ENCODE measurements at places on chromosomes 6 and 20.

DNA sequence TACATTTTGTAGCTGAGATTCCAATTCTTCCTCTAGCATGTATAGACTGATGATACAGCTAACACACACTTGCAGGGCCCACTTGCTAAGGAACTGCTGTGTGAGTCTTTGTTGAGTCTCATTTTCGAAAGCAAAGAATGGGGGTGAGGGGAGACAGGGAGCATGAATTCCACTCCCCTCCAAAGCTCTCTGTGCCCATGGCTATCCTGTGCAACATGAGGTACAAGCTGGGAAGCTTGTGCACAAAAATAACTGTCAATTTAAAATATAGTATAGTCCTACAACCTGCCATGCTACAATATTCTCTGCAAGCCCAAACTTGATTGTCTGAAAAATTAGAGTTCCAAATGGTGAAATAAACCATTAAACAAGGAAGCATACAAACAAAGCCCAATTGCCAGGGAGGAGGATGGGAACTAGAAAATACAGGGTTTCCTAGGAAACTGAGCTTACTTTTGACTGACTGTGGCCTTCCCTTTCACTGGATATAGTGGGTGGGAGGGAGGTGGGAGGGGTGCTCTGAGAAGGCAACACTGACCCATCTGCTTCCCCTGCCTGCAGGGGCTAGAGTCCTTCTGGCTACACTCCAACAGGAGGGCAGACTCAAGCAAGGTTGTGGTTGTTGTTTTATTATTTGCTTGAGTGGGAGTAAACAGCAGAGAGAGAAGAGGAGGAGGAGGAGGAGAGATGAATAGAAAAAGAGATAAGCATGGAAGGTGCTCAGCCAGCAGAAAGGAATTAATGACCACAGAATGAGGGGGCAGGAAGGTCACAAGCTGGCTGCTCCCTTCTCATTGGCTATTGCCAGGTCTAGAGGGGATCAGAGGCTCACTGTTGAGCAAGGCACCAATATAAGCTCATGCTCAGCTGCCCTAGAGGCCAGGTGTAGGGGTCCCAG, 84.6 kb downstream of the FYN start:
- DNase-seq: no peak

GRCh38 chr20:3659492-3660261, 3.5 kb downstream of the GFRA4 start:
- no peak for DNase-seq

GRCh38 chr20:32914031-32914430, 55.3 kb downstream of the EFCAB8 start:
- no peak for DNase-seq

- DNase-seq: no peak
Observed at GRCh38 chr6:167424060-167424673, 99.3 kb downstream of the TTLL2 start.

- no peak for DNase-seq
Observed at GRCh38 chr20:38178581-38178980, 13.5 kb upstream of the TGM2 start.

DNA sequence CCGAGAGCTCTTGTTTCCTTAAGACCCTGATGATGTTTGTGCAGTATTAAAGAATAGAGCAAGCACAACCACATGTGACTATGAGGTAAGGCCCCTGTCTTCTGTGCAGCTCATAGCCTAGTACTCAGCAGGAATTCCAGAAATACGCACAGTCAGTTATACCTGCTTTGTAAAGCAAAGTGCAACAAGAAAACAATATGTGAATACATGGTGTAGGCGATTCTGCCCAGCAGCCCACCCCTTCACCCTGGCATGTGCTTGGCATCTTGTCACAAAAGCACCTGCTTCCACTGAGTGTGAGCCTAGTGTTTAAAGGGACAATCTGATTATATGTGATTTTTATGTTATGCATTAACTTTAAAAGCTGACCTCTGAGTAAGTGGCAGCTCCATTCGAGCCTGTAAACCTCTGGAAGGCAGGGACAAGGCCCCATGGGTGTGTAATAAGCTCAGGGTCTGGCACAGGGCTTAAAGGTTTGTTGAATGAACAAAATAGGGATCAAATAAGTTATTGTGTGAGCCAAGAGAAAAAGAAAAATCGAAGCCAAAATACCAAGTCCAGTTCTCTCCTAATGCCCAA, 148.7 kb downstream of the DOK5 start:
- DNase-seq: no peak

- DNase-seq: no peak
Observed at GRCh38 chr6:12436683-12437082, 146.5 kb downstream of the EDN1 start.

- DNase-seq: no peak
Observed at GRCh38 chr6:73564578-73565345, 43.9 kb upstream of the EEF1A1 start.

- DNase-seq: no peak
Observed at GRCh38 chr6:4822476-4822875, 46.3 kb downstream of the CDYL start.

DNA sequence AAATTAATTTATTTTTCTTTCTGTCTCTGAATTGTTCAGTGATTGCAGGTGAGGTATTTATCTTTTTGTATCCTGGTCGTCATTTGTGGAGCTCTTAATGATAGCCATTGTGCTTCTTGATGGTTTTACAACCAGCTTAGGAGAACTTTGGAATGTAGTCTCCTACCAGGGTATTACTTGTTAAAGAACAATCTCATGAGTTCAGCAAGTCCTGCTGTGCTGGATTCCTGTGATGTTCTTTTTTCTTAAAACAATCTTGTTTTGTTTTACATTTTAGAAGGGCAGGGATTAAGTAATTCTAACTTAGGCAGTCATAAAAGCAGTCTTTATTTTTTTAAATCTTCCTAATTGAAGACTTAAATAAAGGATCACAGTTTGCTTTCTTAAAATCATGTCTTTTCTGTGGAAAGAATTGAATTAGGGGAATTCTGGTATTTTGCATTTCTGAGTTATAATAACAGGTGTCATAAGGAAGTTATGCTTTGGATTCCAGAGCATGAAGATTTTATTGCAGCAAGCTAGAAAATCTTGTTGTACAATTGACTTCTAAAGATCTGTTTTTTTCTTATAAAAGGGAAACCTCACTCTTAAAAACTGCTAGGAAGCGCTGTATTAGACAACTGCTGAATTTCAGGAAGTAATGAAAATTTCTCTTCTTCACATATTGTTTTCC, 23.7 kb downstream of the RIOK1 start:
- DNase-seq: no peak

DNA sequence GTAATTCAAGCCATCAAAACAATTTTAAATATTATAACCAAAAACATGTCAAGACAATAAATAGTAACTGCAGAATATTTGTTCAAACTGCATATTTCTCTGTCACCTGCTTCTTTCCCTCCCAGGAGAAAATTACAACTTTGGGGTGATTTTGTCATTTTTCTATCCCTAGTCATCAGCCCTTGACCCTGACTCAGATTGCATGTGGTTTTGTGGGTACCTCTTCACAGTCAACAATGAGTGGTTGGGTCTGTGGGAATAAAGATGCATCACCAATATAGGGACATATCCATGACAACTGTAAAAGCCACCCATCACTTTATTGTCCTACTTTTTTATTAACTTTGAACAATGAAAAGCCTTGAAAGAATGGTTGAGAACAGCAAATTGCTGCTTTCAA, 7.3 kb downstream of the COL10A1 start:
- no peak for DNase-seq

DNA sequence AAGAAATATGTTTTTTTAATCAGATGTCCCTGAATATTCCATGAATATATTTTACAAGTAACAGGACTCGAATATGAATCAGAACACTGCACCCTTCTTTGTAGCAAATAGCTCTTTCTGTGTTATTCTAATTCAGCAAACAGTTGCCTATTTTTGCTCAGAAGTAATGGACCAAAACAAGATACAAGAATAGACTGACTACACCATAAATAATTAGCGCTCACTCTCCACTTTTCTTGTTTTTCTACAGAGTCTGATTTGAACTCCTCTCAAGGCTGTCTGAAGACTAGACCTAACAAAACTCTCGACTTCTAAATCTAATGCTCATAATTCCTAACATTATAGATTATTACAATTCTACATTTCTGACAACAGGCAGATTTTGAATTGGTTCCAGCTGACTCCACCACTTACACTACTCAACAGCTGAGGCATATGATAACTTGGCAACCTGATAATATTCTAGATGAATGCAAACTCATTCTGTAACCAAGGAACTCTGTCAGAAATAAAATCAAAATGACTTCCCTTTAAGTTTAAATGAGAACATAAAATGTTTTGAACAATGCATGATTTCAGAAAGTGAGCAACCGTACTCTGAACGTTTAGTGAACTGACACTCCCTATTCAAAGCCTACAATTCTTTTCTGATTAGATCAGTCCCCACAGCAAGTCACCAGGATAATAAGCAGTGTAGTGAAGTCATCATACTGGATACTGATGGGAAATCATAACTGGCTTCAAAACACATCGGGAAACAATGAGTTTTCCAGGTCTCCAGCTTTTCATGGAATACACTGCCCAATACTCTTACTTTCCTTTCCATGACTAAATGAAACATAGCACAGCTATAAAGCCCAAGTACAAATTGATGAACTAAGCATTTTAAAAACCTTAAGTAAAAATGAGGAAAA, 114.2 kb upstream of the BEND6 start:
- DNase-seq: no peak

- DNase-seq: no peak
Observed at GRCh38 chr20:11296951-11297350, 620.7 kb upstream of the BTBD3 start.

- no peak for DNase-seq
Observed at GRCh38 chr6:170284866-170285469, 5.9 kb downstream of the DLL1 start.

GRCh38 chr6:31769684-31770371, 7.3 kb downstream of the VWA7 start:
- no peak for DNase-seq

DNA sequence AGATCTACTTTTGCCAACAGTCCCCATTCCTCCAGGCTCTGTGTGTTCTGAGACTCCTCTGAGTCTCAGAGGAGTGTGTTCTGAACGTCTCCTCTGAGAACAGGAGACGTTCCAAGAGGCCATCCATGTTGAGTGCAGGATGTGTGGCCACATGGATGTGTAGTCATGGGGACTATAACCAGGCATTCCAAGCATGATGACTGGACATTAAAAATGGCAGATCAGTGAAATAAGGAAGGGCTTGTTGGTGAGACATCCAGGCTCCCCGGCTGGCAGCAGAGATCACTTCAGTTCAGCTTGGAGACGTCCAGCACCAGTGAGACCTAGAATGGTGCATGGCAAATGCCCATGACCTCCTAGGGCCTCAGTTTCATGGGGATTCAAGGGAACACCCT, 34.3 kb upstream of the POU5F1 start:
- DNase-seq: no peak

DNA sequence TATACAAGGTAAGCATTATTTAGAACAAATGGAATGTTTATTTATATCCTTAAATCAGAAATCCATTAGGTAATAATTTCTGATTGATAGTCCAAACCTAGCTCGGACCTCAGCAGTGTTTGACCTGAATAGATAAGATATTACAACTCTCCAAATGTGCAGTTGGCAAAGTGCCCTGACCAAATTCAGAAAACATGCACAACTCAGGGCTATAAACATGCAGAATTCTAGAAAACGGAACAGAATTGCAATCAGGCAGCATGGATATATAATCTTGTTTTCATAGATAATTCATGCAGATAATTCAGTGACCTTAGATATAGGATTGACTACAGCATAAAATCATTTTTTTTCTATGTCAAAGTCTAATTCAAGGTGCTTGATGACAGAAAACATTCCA, 626.6 kb upstream of the CITED2 start:
- no peak for DNase-seq

DNA sequence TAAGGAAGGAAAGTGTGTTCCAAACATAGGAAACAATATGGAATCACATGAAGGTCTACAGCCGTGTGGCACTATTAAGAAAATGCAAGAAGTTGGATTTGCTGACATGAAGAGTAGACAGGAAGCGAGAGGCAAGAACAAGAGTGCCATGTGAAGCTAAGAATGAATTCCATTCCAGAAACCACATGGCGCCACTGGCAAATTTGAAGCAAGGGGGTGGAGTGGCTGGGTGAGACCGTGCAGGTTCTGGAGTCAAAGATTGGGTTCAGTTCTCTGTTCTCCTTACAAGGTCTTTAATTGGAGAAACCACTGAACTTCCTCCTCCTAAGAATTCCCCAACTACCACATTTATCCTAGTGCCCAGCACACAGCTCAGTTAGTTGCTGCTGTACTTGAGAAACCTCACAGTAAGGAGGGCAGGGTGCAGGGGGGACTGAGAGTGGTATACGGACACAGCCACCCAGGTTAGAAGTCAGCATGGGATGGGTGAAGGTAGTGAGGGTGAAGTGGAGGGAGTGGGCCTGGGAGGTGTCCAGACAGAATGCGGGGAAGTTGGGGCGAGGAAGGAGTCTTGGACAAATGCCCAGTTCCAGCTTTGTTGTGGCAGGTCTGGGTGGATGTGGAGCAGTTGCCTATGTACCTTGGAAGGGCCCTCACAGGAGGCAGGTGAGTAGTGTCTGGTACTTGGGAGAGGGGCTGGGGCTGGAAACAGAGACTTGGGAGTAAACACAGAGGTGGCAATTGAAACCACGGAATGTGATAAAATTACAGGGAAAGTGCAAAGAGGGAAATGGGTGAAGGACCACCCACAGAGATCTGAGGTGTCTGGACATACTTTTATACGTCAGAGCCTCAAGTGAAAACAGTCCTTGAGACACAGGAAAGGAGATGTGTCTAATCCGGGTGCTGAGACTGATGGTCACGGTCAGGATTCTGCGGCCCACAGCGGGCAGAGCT, 14.3 kb downstream of the LYRM4 start:
- DNase-seq: no peak

- DNase-seq: no peak
Observed at GRCh38 chr6:156807795-156808194, 30.6 kb downstream of the ARID1B start.

- no peak for DNase-seq
Observed at GRCh38 chr6:17484201-17484849, 90.9 kb downstream of the CAP2 start.

DNA sequence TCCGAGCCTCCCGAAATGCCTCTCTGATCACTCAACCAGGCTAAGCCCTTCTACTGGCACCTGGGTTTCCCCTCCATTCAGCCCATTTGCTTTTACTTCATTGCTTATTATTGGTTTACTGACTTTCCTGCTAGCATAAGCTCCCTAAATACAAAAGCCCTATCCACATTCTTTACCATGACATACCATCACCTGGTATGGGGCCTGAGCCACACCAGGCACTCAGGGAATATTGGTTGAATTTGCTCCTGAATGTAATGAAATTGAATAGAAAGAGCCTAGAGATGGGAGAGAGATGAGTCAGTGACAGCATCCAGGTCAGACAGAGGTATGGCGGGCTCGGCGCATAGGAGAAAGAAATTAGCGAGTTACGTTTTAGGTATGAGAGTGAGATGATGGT, 120.0 kb downstream of the CD164 start:
- DNase-seq: no peak

DNA sequence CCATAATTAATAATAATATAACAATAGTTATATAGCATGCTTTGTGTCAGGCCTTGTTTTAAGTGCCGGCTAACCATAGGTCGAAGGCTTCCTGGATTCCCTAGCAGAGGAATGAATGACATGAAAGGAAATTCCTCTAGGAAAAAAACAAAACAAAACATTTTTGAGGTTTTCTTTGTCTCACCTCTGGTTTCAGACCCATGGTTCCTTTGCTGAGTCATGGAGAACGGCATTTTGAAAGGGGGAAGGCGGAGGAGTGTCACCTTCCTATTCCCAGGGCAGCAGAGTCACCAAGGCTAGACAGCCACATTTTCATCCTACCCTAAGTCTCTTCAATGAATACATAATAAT, 25.3 kb upstream of the CCND3 start:
- DNase-seq: no peak

GRCh38 chr6:75306064-75306463, 21.5 kb upstream of the TMEM30A start:
- no peak for DNase-seq

- DNase-seq: peak; percentile 95
Observed at GRCh38 chr6:134826889-134827737, 122.8 kb downstream of the ALDH8A1 start.
